ENCODE measurements at places on chromosomes 12 and 14.

DNA sequence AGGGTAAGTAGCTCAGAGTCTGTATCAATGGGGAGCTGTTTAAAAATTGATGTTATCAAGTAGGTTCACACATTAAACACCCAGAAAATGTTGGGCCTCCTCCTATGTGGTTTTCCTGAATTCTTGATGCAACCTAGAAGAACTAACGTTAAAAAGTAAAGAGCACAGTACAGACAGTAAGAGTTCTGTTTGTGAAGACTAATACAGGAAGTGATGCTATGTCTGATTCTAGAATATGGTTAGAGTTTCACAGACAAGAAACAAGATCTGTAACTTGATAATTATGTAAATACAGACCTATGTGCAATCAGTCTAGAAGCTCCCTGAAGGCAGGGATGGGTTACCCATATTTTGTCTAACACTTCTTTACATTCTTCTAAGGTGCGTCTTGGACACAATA is 214.9 kb upstream of the BTG1 start:
- DNase-seq, result no peak

GRCh38 chr12:11904124-11904523 is 166.6 kb upstream of the BCL2L14 start:
- peak; percentile 35 for DNase-seq

GRCh38 chr12:100936661-100937060 is 142.1 kb downstream of the ANO4 start:
- DNase-seq, result peak; percentile 55

DNA sequence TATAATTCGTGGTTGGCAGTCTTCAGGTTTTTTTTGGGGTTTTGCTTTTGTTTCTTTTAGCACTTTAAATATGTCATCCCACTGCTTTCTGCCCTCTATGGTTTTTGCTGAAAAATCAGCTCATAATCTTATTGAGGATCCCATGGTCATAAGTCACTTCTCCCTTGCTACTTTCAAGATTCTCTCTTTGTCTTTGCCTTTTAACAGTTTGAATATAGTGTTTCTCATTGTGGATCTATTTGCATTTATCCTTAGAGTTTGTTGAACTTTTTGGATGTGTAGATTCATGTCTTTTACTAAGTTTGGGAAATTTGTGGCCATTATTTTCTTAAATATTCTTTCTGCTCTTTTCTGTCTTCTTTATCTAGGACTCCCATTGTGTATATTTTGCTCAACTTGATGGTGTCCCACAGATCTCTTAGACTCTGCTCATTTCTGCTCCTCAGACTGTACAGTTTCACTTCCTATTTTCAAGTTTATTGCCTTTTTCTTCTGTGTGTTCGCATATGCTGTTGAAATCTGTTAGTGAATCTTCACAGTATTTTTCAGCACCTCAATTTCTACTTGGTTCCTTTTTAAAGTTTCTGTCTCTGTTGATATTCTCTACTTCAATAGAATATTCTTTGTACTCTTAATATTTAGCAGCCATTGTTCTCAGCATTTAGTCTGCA is 70.8 kb downstream of the WNK1 start:
- no peak for DNase-seq

DNA sequence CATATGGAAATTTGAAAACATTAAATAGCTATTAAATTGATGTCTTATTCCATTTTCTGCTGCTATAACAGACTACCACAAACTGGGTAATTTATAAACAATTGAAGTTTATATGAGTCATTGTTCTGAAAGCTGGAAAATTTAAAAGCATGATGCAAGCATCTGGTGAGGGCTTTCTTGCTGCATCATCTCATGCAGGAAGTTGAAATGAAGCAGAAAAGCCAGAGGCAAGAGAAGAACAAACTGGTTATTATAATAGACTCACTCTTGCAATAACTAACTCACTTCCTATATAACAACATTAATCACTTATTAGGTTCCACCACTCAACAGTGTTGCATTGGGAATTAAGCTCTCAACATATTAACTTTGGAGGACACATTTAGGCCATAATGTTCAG is 1277.4 kb downstream of the LRFN5 start:
- peak; percentile 69 for DNase-seq

DNA sequence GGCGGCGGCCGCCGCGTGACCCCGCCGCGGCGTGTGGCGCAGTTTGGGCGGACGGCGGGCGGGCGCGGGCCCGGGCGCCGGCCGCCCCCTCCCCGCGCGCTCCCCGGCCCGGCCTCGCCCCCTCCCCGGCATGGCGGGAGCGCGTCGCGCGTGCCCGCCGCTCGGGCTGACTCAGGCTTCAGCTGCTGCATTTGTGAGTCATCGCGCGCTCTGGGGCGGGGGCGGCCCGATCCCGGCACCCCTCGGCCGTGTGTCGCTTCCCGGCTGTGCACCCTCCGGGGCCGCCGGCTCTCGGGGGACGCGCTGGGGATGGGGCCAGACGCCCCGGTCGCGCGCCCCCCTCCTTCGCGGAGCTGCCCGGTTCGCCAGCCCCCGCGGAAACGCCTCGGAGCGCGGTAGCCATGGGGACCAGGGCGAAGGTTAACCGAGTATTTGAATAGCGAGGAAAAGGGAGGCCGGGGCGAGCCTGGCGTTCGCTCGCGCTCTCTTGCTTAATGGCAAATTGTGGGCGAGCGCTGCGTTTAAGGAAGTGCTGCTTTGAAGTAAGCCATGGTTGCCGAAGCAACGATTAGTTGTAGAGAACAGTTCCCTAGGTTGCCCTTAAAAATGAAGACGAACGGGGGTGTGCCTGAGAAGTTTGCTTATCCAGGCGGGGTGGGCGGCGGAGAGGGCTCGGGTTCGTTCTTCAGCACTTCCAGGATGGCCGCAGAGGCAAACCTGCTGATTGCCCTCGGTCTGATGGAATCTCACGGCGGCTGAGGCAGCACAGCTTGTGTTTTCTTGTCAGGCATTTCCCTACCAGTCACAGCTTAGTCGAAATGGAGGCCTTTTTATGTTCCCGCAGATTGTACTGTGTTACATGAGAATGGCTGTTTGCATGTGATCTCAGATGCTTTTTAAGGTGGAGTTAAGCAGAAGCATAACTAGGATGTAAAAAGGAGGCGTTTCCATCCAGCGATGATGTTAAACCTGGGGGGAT is 896 bp downstream of the EIF5 start:
- peak; percentile 76 for DNase-seq

GRCh38 chr14:52111583-52111982 is 42.7 kb upstream of the NID2 start:
- peak; percentile 4 for DNase-seq

GRCh38 chr12:70919597-70920035 is 922 bp downstream of the PTPRR start:
- peak; percentile 47 for DNase-seq

DNA sequence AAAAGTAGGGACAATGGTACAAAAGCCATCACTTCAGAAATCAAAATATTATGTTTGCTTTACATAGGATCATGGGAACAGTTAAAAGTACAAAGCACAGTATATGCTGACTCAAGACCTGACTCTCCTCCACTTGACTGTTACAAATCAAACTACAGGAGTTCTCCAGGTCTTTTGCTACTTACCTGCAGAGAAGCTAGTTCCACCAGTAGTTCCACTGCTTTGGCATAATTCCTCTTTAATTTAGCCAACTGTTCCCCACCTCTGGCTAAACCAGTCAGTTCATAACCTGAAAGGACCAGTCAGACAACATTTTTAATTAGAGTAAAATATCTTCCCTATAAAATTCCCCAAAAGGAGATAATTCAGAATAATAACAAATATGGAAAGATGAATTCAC is 14.0 kb downstream of the ATP6V1D start:
- DNase-seq, result no peak

- DNase-seq, result no peak
Measured at GRCh38 chr12:99824900-99825542, 159.7 kb downstream of the ANKS1B start.

DNA sequence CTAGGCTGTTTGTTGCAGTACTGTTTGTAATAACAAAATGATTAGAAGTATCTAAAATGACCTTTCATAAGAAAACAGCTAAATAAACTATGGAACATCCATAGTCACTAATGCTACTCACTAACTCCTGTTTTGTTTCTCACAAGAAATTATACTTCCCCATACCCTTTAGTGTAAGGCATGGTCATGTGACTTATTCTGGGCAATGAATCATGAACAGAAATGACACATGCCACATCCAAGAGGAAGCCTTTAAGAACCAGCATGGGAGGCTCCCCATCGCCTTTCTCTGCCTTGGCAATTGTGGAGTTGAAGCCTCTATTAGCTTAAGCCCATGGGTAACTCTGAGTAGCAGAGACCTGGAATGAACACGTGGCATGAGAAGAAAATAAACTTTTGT is 49.3 kb downstream of the KSR2 start:
- DNase-seq, result no peak

GRCh38 chr14:23561259-23561658 is 5.2 kb downstream of the THTPA start:
- no peak for DNase-seq

- no peak for DNase-seq
Measured at GRCh38 chr12:32024884-32025592, 65.8 kb downstream of the RESF1 start.

GRCh38 chr14:77260199-77260598 is 10.8 kb downstream of the NGB start:
- DNase-seq, result no peak

- no peak for DNase-seq
Measured at GRCh38 chr12:52080403-52081251, 1.1 kb downstream of the SMIM41 start.

GRCh38 chr14:53183056-53183455 is 29.9 kb upstream of the DDHD1 start:
- no peak for DNase-seq

- no peak for DNase-seq
Measured at GRCh38 chr14:54194501-54194900, 202.3 kb upstream of the CDKN3 start.

DNA sequence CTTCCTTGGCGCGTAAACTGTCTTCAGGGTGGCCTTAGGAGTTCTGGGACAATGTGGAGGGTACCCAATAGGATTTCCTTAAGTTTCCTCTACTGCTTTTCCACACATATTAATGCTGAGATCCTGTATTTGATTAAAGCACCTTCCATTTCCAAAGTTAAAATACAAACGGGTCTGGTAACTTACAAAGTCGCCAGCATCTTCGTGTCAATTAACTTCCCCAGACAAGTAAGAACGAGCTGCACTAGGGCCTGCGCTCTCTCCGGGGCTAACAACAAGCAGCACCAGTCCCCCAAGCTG is 130.9 kb downstream of the NDUFA12 start:
- DNase-seq, result no peak

- DNase-seq, result peak; percentile 44
Measured at GRCh38 chr12:71469258-71469750, 29.7 kb downstream of the LGR5 start.

DNA sequence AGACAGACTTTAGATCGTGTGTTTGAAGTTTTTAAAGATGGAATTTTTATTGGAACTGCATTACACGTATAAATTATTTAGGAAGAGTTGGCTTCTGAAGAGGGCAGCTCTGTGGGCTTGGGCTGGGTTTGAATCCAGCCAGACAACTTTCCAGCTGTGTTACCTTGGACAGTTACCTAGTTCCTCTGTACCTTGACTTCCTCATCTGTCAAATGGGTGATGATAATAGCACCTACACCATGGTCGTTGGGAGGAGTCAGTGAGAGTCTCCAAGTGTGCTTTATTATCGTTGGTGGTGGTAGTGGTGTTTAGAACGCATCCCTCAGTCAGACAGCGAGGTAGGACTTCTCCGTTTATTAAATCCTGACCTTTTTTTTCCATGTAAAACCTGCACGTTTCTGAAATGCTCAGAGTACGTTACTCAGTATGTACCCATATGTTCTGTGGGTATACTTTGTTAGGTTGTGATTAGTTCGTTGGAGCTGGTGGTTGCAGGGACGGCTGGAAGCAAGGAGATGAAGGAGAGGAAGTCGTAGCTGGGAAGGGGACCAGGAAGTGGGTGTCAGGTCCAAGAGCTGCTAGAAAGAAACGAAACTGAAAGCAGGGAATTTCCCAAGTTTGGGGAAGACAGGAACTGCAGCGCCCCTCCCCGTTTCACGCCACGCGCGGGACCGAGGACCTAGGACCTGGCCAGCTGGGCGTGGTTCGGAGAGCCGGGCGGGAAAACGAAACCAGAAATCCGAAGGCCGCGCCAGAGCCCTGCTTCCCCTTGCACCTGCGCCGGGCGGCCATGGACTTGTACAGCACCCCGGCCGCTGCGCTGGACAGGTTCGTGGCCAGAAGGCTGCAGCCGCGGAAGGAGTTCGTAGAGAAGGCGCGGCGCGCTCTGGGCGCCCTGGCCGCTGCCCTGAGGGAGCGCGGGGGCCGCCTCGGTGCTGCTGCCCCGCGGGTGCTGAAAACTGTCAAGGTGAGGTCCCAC is at the start of gene OAS3:
OAS3 (plus strand) TSS at position 734 of the 979 bp plus-strand sequence; CDS start at position 791, 57 bp downstream.
- peak; percentile 96 for DNase-seq

- DNase-seq, result peak; percentile 72
Measured at GRCh38 chr12:102169922-102170621, 27.6 kb downstream of the PMCH start.

DNA sequence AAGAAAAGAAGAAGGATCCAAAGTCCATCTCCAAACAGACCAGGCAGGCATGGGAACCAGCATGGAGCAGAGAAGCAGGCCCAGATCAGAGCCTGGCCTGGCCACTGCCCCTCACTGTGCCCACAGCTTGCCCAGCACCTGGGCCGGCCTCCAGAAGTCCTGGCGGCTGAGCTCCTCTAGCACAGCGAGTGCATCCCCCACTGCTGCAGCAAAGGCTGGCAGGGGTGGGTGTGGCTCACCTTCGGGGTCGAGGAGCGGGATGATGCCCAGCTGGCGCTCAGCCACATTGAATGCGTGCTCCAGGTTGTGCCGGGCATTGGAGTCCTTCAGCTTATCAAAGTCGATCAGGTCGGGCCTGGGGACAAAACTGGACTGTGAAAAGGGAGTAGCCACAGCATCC is 78.7 kb downstream of the SPTB start:
- DNase-seq, result no peak

GRCh38 chr12:107541001-107541705 is 144.4 kb upstream of the PWP1 start:
- DNase-seq, result no peak

DNA sequence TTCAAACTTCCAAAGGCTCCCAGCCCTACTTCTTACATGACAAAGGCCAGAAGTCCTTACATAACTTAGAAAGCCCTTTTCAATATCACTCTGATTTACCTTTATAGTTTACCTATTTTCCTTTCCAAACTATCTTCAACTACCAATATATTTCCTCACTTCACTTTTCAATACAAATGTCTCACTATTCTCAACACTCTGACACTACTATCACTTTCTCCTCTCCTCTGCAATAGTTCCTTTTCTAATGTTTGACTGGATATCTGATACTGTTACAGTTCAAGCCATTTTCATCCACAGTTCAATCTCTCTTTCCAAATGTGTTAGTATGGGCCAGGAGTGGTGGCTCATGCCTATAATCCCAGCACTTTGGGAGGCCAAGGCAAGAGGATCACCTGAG is 3.3 kb downstream of the SARNP start:
- DNase-seq, result no peak

DNA sequence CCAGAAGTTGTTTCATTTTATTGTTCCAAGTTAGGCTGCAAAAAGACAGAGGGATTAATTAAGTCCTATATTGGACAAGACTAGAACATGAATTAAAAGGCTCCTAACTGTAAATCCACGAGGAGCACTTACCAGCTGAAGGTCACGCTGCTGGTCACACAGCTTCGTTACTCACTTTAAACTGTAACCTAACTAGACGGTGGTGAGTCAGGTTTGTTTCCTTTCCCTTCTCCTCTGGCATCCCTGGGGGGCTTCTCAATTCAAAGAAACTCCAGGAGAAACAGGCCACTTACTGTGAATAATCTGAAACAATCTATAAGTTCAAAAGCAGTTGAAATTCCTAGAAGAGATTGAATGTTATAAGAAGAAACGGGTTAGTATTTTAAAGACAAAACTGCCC is 331.4 kb downstream of the BCAT1 start:
- DNase-seq, result no peak
